ENCODE measurements at places on chromosomes 13 and 19.

- DNase-seq: no peak
Observed at GRCh38 chr13:79591493-79591892, 110.5 kb downstream of the NDFIP2 start.

DNA sequence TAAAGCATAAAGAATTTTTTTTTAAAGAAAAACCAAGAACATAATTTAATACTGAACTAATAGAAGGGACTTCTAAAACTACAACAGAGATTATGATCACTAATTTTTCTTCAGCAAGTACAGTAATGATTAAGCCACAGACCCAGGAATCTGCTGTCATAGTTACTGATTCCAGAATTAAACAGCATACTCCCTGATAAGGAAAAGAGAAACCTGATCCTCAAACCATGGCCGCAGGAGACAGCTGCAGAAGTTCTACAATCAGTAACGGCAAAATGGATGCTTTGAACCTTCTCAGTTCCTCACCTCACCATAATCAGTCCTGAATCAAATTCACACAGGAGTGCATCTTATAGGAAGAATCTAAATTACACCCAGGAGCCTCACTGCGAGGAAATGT is 939.0 kb upstream of the SLITRK1 start:
- no peak for DNase-seq

DNA sequence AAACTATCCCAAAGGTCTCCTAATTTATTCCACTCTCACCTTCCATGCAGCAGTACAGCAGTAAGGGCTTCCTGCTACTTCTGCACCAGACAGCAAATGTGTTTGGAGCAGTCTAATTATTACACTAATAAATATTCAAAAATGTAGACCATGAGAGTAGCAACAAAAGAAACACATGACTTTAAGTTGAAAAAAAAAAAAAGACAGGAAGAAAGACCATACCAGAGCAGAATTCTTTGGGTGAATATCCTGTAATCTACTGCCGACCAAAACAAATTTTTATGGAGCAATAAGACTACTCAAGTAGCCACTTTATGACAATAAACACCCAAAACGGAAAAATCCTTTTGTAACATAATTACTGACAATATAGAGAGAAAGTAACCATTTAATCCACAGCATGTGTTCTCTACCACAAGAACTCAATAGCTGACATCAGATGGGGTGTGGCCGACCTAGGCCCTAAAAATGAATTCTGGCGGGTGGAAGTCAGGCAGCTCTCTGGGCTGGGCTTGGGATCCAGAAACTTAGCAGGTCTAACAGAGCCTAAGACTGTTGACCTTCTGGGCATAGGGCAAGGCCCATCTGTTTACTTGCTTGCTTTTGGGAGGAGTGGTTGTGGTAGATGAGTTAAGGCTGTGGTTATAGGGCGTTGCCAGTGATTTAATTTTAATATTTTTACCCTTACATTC is 4.6 kb downstream of the KLF12 start:
- no peak for DNase-seq

DNA sequence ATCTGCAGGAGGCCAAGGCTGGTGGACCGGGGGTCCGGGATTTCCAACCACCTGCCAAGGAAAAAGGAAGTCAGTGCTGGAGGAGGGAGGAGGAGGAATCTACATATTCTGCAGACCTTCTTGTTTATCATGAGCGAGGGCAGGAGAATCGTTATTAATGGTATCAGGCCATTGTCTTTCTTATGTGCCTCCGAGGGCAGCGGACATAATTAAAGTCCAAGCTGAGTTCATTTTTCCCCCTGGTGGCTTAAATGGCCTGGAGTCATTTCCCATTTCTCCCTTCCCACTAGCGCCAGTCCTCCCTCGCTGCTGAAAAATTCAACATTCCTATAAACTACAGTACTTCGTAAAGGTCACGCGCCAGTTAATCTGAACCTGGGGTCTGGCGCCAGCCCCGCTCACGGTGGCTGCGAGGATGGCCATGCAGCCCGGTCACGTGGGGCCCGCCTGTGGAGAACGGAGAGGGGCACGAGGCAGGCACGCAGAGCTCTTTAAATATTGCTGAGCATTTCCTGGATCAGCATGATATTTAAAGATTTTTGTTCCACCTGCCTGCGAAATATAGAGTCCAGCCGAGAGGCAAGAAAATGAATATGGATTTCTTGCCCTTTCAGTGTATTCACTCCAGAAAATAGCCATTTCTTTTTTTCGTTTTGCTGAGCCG is 85.2 kb upstream of the PCDH8 start:
- DNase-seq: no peak

GRCh38 chr19:28961772-28962500 is 251.0 kb downstream of the UQCRFS1 start:
- DNase-seq: no peak

DNA sequence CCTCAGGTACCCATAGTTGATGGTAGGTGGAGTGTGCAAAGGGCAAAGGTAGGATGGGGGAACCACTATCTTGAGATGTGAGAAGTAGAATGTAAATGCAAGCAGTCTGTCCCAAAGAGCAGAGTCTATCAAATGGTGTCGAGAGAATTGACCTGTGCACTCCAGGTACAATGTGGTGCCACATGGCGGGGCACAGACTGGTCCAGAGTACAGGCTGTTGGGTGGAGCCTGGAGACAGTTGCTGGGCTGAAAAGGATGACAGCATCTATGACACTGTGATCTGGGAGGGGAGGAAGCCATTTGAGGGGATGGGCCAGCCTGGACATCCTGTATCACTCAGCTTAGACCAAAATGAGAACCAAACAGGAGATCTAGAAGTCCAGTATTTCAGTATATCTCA is 180.6 kb downstream of the ABCC4 start:
- DNase-seq: no peak

GRCh38 chr13:23621316-23621645 is 51.1 kb downstream of the TNFRSF19 start:
- peak; percentile 15 for DNase-seq

DNA sequence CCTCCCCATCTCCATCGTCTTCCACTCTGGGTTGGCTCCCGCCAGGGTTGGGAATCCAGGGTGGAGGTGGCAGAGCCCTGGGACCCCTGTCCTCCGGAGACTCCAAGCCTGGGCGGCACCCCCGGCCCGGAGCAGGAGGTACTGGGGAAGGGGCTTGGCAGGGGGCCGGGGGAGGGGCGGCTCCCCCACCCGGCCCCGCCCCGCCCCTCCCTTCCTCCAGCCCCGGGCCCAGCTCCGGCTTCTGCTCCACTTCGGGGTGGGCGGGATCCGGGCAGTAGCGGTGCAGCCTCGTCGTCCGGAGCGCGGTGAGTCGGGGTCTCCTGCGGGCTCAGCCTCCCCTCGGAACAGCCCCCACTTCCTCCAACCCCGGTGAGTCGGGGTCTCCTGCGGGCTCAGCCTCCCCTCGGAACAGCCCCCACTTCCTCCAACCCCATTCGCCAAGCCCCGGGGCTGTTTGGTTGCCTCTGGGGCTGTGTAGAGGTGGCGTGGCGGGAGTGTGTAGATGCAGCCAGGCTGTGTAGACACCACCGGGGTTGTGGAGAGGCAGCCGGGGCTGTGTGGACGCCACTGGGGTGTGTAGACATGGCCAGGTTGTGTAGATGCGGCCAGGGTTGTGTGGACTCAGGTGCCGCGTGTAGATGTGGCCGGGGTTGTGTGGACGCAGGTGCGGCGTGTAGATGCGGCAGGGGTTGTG is at the start of gene TMPRSS9:
Gene TMPRSS9, plus strand, starts transcription at position 274 of the 694 bp plus-strand sequence. CDS start 29,521 bp downstream, outside the sequence.
- no peak for DNase-seq

DNA sequence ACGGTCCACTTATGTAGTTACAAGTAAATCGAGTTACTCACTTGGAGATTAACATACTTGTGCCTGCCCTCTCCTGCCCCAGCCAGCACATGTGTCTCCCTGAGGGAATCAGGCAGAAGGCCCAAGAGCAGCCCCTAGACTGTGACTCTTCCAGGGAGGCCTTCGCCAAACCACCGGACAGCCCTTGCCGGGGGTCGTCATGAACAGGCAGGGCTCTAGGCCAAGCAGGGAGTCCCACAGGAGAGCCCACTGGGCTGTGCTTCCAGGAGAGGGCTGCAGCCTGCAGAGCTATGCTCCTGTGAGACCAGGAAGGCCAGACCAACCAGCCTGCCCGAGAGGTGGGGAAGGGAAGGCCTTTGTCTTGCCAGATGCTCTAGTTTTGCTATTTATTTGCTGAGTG is 283.3 kb downstream of the FOXO1 start:
- no peak for DNase-seq

- DNase-seq: no peak
Observed at GRCh38 chr13:84844473-84844872, 954.7 kb downstream of the SLITRK6 start.
